ENCODE measurements at places on chromosomes 1 and 21.
A peak's percentile ranks its signal among the peaks of the same experiment; 100 is the strongest.

DNA sequence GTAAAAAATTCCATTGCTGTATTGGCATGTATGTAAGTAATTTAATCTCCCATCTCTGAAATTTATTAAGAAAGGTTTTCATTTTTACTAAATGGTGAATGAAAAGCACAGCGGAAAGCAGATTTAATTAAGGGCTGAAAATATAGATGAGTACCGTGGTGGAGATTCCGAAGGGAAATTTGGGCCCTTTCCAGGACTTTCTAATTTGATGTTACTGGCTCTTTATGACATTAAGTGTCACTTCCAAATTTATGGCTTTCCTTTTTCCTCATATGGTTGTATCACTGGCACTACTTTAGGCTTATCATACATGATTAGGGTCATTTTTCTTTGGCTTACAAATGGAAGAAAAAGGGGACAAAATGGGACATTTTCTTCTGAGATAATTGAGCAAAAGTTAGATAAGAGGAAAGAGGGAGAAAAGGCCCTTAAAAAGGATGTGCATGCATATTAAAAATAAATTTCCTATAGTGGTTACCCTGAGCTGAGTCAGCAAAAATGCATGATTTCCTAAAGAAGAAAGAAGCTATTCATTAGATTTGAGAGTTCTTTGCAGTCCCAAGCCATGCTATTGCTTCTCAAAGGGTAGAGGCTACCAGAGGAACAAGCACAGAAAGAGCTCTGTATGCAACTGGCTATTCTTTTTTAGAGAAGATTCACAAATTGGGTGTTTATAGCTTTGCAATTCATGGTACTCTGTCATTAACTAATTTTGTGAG, 74.9 kb upstream of the CNIH3 start:
- no peak for DNase-seq

DNA sequence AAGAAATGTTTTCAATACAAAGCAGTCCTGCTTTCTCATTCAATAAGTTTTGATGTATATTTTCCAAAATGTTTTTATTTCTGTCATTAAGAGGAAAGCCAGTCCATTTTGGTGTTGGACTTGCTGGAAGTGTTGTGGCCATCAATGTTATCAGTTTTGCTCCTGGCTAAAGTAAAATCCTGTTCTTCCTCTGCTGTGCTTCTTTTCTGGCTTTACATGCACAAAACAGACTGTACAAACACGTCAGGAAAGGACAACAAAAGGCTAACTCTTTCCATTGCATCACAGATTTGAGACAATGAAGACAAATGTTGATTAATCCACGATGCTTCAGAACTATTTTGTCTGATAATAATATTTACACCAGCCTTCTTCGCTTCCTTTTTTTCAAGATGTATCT, 735.4 kb downstream of the LTN1 start:
- no peak for DNase-seq

GRCh38 chr1:228849011-228849541, 113.8 kb downstream of the RHOU start:
- DNase-seq, result no peak

DNA sequence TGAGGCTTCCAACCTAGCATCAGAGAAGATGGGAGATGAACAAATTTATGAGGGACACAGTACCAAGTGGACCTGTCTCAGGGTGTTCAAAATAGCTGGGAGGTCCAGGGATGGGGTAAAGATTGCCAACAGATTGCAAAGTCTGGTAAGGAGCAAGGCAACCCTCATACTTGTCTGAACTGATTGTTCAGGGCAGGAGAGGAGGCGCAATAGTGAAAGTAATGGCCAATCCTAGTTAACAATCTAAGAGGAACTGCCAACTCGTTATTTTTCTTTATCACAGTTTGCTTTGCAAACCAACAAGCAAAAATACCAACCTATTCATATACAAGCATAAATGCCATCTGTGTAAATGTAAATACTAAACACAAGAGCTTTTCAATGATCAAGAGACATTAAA, 78.4 kb upstream of the S1PR1 start:
- no peak for DNase-seq

DNA sequence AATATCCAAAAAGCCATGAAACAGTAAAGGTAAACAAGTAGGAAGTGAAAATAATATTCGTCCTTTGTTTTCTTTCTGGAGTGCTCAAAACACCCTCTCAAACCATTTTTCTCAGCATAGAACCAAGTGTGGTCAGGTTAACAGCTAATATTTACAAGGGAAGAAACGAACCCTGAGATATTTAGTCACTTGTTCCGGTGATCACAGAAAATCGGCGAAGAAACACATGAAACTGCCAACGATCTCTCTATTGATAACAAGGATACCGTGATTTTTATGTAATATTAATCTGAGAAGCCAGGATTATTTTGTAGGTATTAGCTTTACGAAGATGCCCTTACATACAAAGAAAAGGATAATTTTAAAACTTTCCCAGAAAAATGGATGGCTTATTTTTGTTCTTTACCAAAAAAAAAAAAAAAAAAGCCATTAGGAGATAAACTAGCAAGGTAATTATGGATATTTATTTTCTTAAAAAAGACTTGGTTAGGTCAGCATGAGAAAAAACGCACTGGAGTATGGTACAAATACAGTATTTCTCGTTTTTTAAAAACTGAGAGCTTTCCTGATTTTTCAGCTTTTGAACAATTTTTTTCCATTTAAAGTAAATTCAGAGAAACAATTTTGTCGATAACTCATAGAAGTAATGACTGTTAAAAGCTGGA, 107.3 kb upstream of the HNRNPU start:
- no peak for DNase-seq

- no peak for DNase-seq
Measured at GRCh38 chr1:109912214-109912861, 1.7 kb downstream of the CSF1 start.

GRCh38 chr1:26787706-26788514, at the start of gene PIGV:
PIGV (plus strand) TSS chr1:26787950; CDS start chr1:26790816, 2,866 bp downstream.
- DNase-seq, result peak; percentile 94

DNA sequence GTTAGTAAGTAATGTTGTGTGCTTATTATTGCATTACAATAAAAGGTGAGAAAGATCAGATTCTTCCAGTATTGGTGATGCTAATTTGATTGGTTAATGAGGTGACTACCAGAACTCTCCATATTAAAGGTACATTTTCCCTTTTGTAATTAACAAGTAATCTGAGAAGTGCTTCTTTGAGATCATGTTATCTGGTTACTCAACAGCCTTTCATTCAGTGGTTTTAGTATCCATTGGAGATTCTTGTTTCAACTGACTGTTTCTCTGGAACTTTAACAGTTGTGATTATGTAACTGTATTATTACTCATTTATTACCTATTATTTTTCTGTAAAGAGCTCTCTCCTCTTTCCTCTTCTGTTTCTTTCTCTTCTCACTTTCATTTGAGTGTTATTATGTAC, 86.7 kb downstream of the PEX14 start:
- no peak for DNase-seq

DNA sequence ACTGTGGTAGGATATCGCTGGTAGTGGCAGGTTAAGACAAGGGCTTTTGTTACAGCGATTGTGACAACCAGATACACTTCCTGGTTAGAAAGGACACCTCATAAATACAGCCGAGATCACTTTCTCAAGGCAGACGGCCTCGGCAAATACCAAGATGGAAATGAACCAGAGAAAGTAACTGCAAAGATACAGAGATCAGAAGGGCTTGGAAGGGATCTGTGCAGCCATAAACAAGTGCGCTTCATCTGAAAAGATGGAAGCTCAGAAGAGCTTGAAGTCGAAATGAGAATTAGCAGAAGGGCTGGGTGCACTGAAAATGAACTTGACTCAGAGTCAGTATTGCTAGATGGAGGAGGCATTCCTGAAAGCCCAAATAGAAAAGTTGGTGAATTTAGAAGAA, 7.1 kb downstream of the DHRS3 start:
- DNase-seq, result no peak
